ENCODE measurements at places on chromosomes 11 and 22.
A peak's percentile ranks its signal among the peaks of the same experiment; 100 is the strongest.

GRCh38 chr11:1508986-1509385, 22.4 kb upstream of the MOB2 start:
- H3K27me3 ChIP-seq: no peaks in the 10 kb centered on the region
- H3K36me3 ChIP-seq: no peaks in the 10 kb centered on the region
- H3K4me3 ChIP-seq: no peak overlapping the region
- peaks cover 52% of the 10 kb centered on the region for H3K4me1 ChIP-seq
- H3K27ac ChIP-seq: no peak overlapping the region

GRCh38 chr11:61571869-61572268, 9.0 kb downstream of the SYT7 start:
- no peak for DNase-seq
- H3K4me1 ChIP-seq: peaks cover 5% of the 10 kb centered on the region
- H3K36me3 ChIP-seq: no peaks in the 10 kb centered on the region

GRCh38 chr22:19645391-19645790, 68.9 kb upstream of the SEPTIN5 start:
- H3K27ac ChIP-seq: no peak overlapping the region
- no peaks in the 10 kb centered on the region for H3K27me3 ChIP-seq

DNA sequence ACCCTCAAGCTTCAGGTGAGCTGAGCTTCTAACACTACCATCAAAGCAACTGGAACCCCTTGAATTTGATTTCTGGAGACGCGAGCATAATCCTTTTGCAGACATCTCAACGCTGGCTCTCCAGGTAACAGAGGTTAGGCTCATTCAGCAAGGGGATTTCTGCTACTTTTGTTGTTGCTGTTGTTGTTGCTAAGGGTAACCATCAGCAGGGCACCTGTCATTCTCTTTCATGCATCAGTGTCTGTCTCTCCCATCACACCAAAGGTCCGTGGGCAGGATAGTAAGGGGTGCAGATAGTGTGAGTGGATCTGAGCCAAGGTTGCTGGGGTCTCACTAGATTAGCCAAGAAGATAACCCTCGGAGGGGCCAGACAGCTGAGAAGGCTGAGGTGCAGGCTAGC, 90.3 kb downstream of the TP53I11 start:
- no peaks in the 10 kb centered on the region for H3K36me3 ChIP-seq
- DNase-seq: no peak
- H3K27me3 ChIP-seq: no peaks in the 10 kb centered on the region
- peaks cover 7% of the 10 kb centered on the region for H3K4me1 ChIP-seq
- H3K4me3 ChIP-seq: no peak overlapping the region

DNA sequence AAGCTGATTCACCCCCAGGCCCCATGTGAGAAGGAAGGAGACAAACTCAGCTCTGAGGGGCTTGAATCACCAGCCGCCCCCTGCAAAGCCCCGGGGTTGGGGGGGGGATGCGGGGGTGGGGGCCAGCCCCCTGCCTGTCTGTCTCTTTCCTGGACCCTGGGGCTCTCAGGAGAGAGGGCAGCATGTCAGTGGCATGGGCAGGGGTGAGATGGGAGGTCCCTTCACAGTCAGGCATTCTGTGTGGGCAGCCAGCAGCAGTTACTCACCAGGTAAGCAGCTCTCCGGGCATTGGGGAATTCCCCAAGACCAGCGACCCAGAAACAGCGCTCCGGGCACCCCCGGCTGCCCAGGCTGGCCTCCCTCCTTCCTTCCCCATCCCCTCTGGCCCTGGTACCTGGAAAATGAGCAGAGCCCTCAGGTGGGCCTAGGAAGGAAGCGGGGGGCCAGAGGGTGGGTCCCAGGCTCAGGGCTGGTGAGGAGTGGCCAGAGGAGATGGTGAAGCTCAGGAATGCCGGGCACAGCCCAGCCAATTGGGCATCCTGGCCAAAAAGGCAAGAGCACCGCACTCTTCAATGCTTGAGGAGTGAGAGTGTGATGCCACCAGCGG, 4.2 kb upstream of the LIF start:
- peaks cover 9% of the 10 kb centered on the region for H3K27me3 ChIP-seq
- no peak overlapping the region for H3K27ac ChIP-seq
- H3K36me3 ChIP-seq: no peaks in the 10 kb centered on the region
- H3K4me1 ChIP-seq: peaks cover 27% of the 10 kb centered on the region
- DNase-seq: no peak

GRCh38 chr11:61827571-61828378, at the start of gene FADS2:
FADS2 (plus strand) TSS chr11:61828300; CDS start chr11:61828391, 91 bp downstream.
- H3K27me3 ChIP-seq: no peaks in the 10 kb centered on the region
- peak within 1 kb of the TSS; percentile 66 for H3K4me3 ChIP-seq
- DNase-seq: peak; percentile 92
- H3K36me3 ChIP-seq: no peaks in the 10 kb centered on the region
- peak within 1 kb of the TSS; percentile 61 for H3K27ac ChIP-seq

DNA sequence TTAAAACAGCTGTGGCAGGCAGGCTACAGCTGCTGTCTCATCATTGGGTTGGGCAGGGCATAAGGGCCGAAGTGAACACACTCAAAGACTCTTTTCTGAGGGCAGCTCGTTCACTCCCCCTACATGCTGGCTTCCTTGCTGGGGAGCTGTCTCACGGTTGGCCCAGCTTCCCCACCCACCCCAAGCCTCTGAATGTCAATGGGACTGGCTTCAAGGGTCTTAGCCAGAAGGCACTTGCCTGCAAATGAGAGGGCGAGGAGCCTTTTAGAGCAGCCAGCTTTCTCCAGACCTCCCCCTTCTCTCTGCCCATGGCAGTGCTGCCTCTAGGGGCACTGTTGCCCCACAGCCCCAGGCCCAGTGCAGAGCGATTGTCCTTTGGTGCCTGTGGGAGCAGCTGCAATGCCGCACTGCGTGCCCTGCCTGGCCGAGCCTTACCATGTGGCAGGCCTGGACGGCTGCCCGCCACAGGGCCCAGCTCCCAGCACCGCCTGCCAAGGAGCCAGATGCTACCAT, 94.7 kb upstream of the RASSF10 start:
- H3K4me3 ChIP-seq: no peak overlapping the region
- peaks cover 6% of the 10 kb centered on the region for H3K36me3 ChIP-seq
- DNase-seq: peak; percentile 87
- no peak overlapping the region for H3K27ac ChIP-seq
- no peaks in the 10 kb centered on the region for H3K27me3 ChIP-seq

DNA sequence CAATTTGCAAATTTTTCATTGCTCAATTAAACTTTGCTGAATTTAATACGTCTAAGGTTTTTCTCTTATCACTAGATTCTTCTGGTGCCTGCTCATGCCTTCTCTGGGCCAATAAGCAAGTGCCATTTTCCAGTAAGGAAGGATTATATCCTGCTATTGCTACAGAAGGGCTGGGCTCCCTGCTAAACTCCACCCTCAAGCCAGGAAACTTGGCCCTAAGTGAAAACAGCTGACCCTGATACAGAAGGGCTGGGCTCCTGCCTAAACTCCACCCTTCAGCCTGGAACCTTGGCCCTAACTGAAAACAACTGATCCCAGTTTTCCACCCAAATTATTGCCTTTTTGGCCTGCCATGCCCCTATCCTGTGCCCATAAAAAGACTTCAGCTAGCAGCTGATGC, 385.3 kb downstream of the DYNC2H1 start:
- no peaks in the 10 kb centered on the region for H3K36me3 ChIP-seq
- no peaks in the 10 kb centered on the region for H3K27me3 ChIP-seq
- no peak for DNase-seq
- no peak overlapping the region for H3K4me3 ChIP-seq
- H3K4me1 ChIP-seq: no peaks in the 10 kb centered on the region

GRCh38 chr11:7196396-7197146, 55.1 kb upstream of the SYT9 start:
- H3K27ac ChIP-seq: no peak overlapping the region
- H3K4me1 ChIP-seq: no peaks in the 10 kb centered on the region
- no peak for DNase-seq
- no peaks in the 10 kb centered on the region for H3K27me3 ChIP-seq
- no peak overlapping the region for H3K4me3 ChIP-seq

DNA sequence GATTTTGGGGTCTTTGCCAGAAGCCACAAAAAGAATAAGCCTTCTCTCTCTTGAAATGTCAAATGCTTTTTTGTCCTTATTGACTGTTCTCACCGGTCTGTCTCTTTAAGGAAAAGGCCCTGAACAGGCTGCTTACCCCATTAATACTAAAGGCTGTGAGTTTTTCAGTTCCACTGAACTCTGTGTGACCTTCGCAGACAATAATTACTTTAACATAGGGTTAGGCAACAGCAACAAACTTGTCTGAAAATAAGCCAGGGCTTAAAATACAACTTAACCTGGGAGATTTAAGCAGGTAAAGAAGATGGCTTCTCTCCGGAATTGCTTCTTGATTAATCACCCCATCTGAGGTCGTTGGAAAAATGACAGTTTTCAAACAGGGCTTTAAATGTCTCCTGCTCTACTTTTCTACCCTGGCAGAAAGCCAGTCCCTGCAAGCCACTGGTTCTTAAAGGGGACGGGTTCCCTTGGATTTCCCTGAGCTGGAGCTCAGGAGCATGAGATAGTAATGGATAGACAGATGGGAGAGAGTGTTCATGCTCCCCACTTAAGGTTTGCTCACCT, 69.4 kb downstream of the ARL14EP start:
- H3K36me3 ChIP-seq: no peaks in the 10 kb centered on the region
- no peaks in the 10 kb centered on the region for H3K4me1 ChIP-seq
- no peak for DNase-seq
- H3K27ac ChIP-seq: no peak overlapping the region
- no peaks in the 10 kb centered on the region for H3K27me3 ChIP-seq
- no peak overlapping the region for H3K4me3 ChIP-seq

DNA sequence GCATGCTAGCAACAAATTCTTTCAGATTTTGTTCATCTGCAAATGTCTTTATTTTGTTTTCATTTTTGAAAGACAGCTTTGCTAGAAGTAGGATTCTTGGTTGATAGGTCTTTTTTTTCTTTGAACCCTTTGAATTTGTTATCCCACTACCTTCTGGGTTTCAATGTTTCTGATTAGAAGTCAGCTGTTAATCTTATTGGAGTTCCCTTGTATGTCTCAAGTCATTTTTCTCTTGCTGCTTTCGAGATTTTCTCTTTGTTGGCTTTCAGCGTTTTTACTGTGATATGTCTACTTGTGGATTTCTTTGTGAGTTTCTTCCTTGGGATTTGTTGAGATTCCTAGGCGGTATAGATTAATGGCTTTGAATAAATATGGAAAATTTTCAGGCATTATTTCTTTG, 27.2 kb upstream of the MS4A8 start:
- H3K27ac ChIP-seq: no peak overlapping the region
- DNase-seq: no peak
- no peak overlapping the region for H3K4me3 ChIP-seq
- no peaks in the 10 kb centered on the region for H3K4me1 ChIP-seq
- no peaks in the 10 kb centered on the region for H3K27me3 ChIP-seq

- H3K36me3 ChIP-seq: peaks cover 3% of the 10 kb centered on the region
- DNase-seq: no peak
- no peaks in the 10 kb centered on the region for H3K27me3 ChIP-seq
Measured at GRCh38 chr22:25448435-25449051, 115.9 kb upstream of the GRK3 start.

GRCh38 chr22:21073482-21073881, 27.7 kb downstream of the LRRC74B start:
- no peak overlapping the region for H3K4me3 ChIP-seq
- no peaks in the 10 kb centered on the region for H3K4me1 ChIP-seq
- no peak for DNase-seq
- no peaks in the 10 kb centered on the region for H3K36me3 ChIP-seq
- no peaks in the 10 kb centered on the region for H3K27me3 ChIP-seq
- no peak overlapping the region for H3K27ac ChIP-seq

GRCh38 chr22:44442851-44443595, 55.0 kb downstream of the RTL6 start:
- peak; percentile 15 for DNase-seq
- no peak overlapping the region for H3K27ac ChIP-seq
- H3K27me3 ChIP-seq: no peaks in the 10 kb centered on the region
- H3K4me1 ChIP-seq: no peaks in the 10 kb centered on the region

DNA sequence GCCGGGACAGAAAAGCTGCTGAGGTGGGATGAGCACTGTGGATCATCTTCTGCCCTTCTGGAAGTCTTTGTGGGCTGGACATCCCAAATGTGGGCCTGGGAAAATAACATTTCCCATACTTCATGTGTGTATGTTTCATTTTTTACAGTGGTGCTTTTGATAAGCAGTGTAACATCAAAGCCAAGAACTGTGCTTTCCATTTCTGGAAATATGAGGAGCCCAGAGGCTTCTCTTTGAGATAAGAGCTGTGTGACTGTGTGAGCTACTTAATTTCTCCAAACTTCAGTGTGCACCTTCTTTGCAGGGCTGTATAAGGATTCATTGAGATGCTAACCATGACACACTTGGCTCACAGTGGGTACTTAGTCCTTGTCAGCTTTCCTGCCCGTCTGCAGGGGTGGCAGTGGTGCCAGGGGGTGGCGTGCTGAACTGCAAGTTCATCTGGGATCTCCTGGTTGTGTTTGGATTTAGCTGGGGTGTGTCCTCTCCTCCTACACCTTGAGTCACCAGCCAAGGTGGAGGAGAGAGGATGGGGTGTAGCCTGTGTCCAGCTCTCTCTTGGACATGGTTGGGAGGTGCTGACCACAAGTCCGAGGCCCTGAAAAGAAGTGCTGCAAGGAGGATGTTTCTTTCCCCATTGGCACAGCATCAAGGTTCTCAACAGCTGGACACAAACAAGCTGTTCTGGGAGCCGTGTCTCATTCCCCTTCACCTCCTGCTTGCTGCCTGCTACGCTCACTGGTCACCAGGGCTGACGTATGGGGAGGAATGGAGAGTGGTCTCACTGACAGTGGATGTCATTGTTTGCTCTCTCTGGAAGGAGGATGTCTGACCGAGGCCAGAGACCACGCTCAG, 139.4 kb downstream of the TEAD1 start:
- H3K27me3 ChIP-seq: no peaks in the 10 kb centered on the region
- H3K4me1 ChIP-seq: peaks cover 45% of the 10 kb centered on the region
- H3K36me3 ChIP-seq: no peaks in the 10 kb centered on the region
- peak overlapping the region; percentile 51 for H3K27ac ChIP-seq
- DNase-seq: no peak
- no peak overlapping the region for H3K4me3 ChIP-seq

GRCh38 chr22:27614006-27614649, 187.4 kb downstream of the MN1 start:
- no peaks in the 10 kb centered on the region for H3K36me3 ChIP-seq
- peaks cover 4% of the 10 kb centered on the region for H3K4me1 ChIP-seq
- peak overlapping the region; percentile 18 for H3K4me3 ChIP-seq

DNA sequence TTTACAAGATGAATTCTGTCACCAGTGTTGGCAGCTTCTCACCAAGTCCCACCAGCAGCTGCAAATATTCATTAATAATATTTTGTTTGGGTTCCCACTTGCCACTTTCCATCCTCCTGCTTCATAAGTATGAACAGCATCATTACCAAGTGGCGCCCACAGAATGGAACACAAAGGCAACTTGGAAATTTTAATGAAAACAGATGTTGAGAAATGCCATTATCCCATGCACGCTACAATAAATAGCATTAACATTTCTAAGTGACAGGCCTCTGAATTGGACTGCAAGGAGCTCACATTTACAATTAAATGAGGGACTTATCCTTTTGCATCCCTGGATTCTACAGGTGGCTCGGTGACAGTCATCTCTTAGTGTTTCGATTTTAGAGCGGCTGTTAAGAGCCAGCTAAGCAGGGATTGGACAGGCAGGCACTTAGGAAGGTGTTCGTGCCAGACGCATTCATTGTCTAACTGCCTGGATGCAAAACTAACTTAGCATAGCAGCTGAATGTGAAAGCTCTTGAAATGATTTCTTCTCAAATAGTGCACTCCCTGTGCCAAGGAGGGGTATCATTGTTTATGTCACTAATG, 170.3 kb downstream of the KIRREL3 start:
- no peak overlapping the region for H3K4me3 ChIP-seq
- no peak overlapping the region for H3K27ac ChIP-seq
- peaks cover 3% of the 10 kb centered on the region for H3K4me1 ChIP-seq

- DNase-seq: no peak
- H3K36me3 ChIP-seq: no peaks in the 10 kb centered on the region
- H3K27ac ChIP-seq: no peak overlapping the region
- no peak overlapping the region for H3K4me3 ChIP-seq
- H3K27me3 ChIP-seq: no peaks in the 10 kb centered on the region
Measured at GRCh38 chr11:113623114-113623513, 83.0 kb downstream of the TMPRSS5 start.
